ENCODE measurements at places on chromosomes 12 and 14.

DNA sequence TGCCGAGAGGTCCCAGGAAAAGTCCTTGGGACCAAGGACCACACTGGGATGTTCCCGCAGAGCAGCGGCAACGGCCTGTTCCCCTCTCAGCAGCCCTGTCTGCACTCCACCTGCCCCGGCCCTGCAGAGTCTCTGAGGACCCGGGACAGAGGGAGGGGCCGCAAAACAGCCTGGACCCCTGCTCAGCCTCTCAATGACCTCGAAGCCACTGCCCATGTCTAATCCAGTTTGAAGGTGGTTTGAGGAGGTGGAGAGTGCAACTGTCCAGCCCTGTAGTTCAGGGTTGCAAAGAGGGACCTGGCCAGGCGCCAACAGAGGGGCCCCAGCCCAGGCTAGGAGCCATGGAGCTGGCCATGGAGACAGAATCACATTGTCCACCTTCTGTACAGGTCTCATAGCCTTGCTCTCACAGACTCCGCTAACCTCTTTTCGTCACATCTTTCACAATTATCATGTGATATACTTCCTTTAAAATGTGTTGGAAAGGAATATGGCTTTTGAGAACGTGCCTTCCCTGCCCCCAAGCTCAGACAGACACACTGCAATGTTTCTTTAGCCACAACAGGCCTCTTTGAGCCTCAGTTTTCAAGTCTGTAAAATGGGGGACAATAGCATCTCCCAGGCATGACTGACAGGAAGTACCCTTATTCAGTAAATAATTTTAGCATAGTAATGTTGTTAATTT lies 49.3 kb downstream of the ACTN1 start:
- DNase-seq, result no peak

GRCh38 chr14:51581017-51581881 lies 70.5 kb upstream of the FRMD6 start:
- DNase-seq, result no peak

- DNase-seq, result no peak
Measured at GRCh38 chr12:19652386-19652785, 213.1 kb downstream of the AEBP2 start.

GRCh38 chr12:120115692-120116440 lies 687 bp downstream of the RAB35 start:
- no peak for DNase-seq

GRCh38 chr12:96907671-96908422 lies 790 bp downstream of the NEDD1 start:
- no peak for DNase-seq

DNA sequence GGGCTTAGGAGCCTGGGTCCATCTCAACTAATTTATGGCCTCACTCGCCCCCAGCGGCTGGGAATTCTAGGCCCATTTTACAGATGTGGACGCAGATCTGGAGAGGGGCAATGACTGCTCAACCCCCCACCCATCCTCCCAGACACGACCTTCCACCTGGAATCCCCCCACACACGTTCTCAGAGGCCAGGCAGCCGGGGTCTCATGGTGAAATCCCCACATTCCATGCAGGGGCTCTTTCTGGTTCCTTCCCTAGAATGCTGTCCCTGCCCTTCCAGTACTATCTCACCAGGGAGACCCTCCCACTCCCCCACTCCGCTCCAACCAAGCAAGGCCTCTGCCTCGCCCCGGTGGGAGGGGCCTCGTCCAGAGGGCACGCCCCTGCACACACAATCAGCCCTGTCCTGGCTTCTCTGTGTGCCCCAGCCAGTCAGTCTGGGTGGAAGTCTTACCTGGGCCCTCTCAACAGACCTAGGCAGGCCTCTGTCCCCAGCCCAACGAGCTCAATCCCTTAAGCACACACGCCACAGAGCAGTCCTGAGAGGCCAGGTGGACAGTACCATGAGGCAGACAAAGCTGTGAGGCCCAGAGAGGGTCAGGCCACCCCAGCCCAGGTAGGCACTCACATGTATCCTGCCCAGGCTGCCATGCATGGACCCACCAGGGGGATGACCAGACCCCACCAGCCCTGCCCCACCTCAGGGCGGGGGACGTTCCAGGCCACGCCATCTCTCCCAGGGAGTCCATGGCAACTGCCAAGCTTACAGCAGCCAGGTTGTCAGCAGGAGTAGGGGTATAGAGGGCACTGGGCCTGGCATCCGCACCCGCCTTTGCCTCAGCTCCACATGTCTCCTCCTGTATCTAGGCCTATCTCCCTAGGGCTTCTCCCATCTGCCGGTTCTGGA lies 1.3 kb upstream of the ANKRD9 start:
- DNase-seq, result no peak

DNA sequence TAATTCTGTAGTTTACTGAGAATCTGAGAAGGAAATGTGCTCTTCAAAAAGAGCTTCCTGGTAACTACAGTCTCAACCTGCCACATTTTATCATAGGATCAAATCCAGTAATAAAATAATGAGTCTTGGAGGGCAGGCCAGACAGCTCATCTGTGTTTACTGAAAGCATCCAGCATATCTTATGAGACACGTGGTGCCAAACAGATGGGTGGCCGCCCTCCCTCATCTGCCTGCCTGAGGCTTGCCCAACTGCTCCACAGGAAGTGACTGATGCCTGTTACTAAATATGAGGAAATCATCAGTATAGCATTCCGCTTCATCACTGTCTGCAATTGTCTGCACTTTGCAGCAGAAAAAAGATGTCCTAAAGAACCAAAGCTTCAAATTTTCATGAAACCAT lies 13.5 kb downstream of the DHRS7 start:
- DNase-seq, result peak; percentile 47

- DNase-seq, result no peak
Measured at GRCh38 chr12:107593713-107594381, 91.8 kb upstream of the PWP1 start.

All from activated CD8-positive, alpha-beta memory T cell treated with anti-CD3 and anti-CD28 coated beads for 1 hour (primary cell).